ENCODE measurements at places on chromosomes 7 and 10.

DNA sequence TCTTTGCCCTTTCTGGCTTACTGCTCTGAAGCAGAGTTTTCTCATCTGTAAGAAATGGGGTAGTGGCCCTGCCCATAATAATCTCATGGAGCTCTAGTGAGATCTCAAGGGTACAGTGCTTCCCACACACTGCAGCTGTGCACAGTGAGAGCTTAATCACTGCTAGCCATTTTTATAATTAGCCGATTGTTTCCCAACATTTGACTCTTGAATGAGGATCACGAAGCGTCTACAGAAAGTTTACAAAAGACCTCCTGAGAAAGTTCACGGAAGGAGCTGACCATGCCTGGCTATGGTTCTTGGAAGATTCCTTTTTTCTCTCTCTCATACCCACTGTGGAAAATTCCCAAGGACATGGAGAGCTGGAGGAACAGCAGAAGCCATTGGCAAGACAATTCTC, 70.4 kb downstream of the FAM171A1 start:
- H3K27me3 ChIP-seq: no peaks in the 10 kb centered on the region
- peaks cover 4% of the 10 kb centered on the region for H3K4me1 ChIP-seq
- no peak for DNase-seq

- no peak overlapping the region for H3K4me3 ChIP-seq
- DNase-seq: no peak
- no peak overlapping the region for H3K27ac ChIP-seq
These were observed 14.4 kb downstream of the NAMPT start for GRCh38 chr7:106270122-106270977.

- no peaks in the 10 kb centered on the region for H3K36me3 ChIP-seq
- no peak for DNase-seq
- H3K27me3 ChIP-seq: no peaks in the 10 kb centered on the region
- H3K4me1 ChIP-seq: no peaks in the 10 kb centered on the region
- no peak overlapping the region for H3K4me3 ChIP-seq
These were observed 122.5 kb upstream of the CDK13 start for GRCh38 chr7:39827571-39827970.

DNA sequence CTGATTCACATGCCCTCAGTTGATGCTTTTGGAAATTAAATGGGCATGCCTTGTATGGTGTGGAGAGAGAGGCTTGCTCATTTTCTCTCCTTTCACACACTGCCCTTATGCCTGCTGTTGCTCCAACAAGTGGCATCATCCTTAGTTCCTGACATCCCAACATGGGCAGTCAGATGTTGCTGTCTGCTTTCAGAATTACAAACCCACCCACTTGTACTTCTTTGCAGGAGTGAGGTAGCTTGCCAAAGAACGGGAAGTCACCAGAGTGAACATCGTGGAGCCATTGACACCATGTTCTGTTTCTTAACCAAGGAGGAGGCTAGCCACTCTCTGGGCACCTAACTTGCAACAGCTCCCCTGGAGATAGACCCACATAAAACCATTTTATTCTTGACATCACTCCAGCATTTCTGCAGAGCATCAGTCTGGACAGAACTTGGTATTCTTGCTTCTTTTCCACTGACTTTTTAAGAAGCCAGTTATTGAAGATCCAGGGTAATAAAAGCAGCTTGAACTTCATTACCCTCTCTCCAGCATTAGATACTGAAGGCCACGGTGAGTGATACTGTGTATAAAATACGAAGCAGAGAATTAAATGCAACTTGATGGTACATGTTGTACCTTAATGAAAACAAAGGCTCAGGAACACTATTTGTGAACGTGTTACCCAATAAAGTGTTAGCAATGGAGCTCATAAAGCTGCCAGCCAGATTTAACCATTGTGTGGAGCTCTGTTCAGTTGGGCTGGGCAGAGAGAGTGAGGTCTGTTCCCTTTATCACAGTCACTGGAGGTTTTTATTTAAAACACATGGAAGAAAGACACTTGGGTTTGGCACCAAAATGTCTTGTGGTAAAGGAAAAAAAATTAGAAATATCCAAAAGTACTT, 195.8 kb upstream of the HABP2 start:
- no peaks in the 10 kb centered on the region for H3K27me3 ChIP-seq
- peaks cover 21% of the 10 kb centered on the region for H3K4me1 ChIP-seq
- DNase-seq: no peak
- H3K36me3 ChIP-seq: no peaks in the 10 kb centered on the region

- H3K27ac ChIP-seq: no peak overlapping the region
- no peak for DNase-seq
- H3K4me3 ChIP-seq: no peak overlapping the region
- no peaks in the 10 kb centered on the region for H3K27me3 ChIP-seq
These were observed 13.4 kb downstream of the STEAP1B start for GRCh38 chr7:22486597-22486996.

DNA sequence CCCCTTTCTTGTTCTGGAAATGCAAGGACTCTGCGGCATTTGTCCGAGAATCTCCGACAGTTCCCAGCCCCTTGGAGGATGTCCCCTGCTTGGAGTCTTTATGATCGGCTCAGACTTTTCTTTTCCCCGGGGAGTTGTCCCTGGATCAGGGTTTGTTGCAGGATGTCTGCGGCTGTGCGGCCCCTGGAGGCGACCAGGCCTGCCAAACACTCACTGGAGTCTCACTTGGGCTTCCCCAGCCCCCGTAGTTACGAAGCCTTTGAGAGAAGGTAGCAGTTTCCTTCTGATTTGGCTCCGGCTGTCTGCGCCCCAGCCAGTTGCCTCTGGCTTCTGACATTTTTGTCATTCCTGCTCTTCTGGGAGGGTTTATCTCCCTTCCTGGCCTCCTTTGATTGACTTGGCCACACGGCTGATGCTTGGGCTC, 16.1 kb downstream of the COL26A1 start:
- H3K4me3 ChIP-seq: no peak overlapping the region
- H3K27ac ChIP-seq: no peak overlapping the region
- no peaks in the 10 kb centered on the region for H3K36me3 ChIP-seq
- no peaks in the 10 kb centered on the region for H3K27me3 ChIP-seq
- peak; percentile 66 for DNase-seq
- H3K4me1 ChIP-seq: no peaks in the 10 kb centered on the region

- DNase-seq: peak; percentile 94
- no peaks in the 10 kb centered on the region for H3K36me3 ChIP-seq
- peak overlapping the region; percentile 88 for H3K27ac ChIP-seq
- no peaks in the 10 kb centered on the region for H3K27me3 ChIP-seq
These were observed 3.6 kb downstream of the DUSP5 start for GRCh38 chr10:110501142-110501937.

GRCh38 chr7:85074-85882, 107.1 kb upstream of the FAM20C start:
- peaks cover 2% of the 10 kb centered on the region for H3K27me3 ChIP-seq
- H3K27ac ChIP-seq: no peak overlapping the region
- peaks cover 8% of the 10 kb centered on the region for H3K4me1 ChIP-seq
- no peaks in the 10 kb centered on the region for H3K36me3 ChIP-seq

DNA sequence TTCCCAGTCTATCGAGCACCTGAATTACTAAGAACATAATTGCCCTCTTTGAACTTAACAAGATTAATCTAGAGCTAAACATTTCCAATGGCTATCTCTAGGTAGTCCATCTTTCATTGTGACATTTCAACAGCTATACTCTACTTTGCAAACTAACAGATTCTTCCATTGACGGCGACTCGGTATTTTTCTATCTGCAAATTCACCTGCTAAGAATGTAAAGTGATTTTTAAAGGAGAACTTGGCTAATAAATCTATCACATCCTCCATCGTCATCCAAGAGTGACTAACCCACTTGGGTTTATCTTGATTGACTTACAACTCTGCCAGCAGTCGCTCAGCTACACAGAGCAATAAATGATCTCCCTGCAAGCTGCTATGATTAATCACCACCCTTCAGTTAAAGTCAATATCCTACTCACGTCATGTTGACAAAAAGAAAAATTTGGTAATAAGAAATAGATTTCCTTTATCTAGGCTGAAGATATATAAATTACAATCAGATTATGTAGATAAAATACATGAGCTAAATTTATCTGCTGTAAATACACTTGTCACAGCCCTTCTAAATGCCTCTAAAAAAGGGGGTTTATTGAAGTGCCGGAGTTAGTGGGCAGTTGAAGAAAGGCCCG, 99.5 kb downstream of the SFMBT2 start:
- no peak overlapping the region for H3K27ac ChIP-seq
- H3K4me1 ChIP-seq: no peaks in the 10 kb centered on the region
- H3K4me3 ChIP-seq: no peak overlapping the region
- H3K36me3 ChIP-seq: peaks cover 3% of the 10 kb centered on the region
- DNase-seq: no peak

GRCh38 chr10:48550071-48550691, 54.7 kb downstream of the ARHGAP22 start:
- H3K4me3 ChIP-seq: no peak overlapping the region
- H3K36me3 ChIP-seq: no peaks in the 10 kb centered on the region
- H3K27ac ChIP-seq: no peak overlapping the region
- no peaks in the 10 kb centered on the region for H3K27me3 ChIP-seq
- H3K4me1 ChIP-seq: no peaks in the 10 kb centered on the region
